ENCODE measurements at places on chromosomes 5 and 9. TPM values are rescaled to one million over a fixed set of nuclear protein-coding genes. Genes with fewer than 3 reads are reported as not detected.
A peak's percentile ranks its signal among the peaks of the same experiment; 100 is the strongest.

GRCh38 chr5:53712327-53712726 is 151.9 kb downstream of the NDUFS4 start:
- no peak for DNase-seq

DNA sequence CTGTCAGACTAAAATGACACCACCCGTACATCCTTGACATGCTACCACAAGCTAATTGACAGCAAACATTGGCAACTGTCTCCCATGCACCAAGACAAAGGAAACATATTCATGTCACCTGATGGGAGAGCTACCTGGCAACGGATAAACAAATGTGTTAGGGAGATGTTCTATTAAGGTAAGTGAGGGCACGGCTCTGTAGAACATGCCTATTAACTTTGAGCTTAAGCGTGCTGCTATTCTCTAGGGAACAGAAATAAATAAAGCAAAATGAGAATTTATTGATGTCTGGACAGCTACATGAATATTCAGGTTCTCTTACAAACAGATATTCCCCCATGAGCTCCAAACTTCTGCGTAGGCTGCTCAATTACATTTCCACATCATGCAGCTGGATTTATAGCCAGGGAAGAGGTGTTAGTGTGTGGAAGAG is 361.4 kb upstream of the RFX3 start:
- DNase-seq: no peak

- no peak for DNase-seq
Measured at GRCh38 chr5:39518516-39518915, 93.7 kb upstream of the DAB2 start.

DNA sequence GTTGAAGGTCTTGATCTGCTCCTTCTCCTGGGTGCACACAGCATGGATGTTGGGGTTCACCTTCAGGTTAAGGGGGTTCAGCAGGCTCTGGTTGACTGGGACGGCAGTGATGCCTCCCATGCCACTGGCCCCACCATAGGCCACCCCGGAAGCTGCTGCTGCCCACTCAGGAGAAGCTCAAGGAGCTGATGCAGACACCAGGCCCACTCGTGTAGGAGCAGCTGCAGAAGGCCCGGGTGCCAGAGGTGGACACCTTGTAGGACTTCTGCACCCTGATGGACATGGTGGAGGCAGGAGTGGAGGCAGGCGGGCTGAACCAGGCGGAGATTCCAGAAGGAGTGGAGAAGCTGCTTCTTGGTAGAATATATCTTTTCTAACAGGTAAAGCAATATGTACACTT is 171.2 kb downstream of the PPP2R2B start:
- no peak for DNase-seq

- DNase-seq: peak; percentile 55
Measured at GRCh38 chr5:108642170-108642906, 105.4 kb upstream of the FER start.

DNA sequence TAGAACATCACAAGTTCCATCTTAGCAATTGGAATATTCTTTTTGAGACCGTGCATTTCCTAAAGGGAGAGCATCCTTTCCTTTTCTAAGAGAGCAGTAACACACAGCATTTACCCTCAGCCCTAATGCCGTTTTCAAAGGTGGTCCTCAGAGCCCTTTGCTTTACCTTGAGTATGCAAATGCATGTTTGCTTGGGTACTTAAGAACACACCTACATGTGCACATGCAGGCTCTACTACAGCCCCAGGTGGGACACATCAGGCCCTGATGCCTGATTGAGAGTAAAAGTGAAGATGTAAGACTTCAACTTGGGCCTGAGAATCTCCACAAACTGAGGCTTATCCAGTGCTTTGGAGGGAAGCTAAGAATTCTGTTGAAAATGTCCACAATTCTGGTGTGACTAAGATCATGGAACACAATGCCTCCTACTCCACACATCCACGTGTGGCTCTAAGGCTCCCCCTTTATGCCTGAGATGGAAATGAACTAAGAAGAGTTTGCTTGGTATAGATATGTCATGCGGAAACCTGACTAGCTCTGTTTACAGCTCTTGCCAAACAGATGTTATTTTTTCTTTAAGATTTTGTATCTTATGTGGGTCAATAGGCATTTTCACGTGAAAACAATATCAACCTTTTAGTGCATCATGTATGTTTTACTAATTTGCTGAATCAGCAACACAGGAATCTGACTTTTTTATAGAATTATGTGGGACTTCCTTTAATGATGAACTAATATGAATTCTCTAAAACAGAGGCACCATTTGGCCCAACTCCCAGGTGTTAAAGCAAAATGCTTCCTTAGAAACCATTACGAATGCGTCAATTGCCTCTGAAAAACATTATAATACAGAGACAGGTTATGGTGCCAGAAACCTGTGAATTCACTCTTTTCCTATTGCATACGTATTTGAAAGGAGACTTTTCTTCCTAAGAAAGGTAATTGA is 48.9 kb upstream of the SLC2A8 start:
- DNase-seq: peak; percentile 16

- DNase-seq: no peak
Measured at GRCh38 chr9:122788831-122789230, at the start of gene OR5C1. Gene OR5C1, plus strand, starts transcription at chr9:122788933. Its CDS starts 0 bp downstream, at chr9:122788933.

GRCh38 chr5:65970481-65971367 is 44.3 kb downstream of the ERBIN start:
- no peak for DNase-seq

DNA sequence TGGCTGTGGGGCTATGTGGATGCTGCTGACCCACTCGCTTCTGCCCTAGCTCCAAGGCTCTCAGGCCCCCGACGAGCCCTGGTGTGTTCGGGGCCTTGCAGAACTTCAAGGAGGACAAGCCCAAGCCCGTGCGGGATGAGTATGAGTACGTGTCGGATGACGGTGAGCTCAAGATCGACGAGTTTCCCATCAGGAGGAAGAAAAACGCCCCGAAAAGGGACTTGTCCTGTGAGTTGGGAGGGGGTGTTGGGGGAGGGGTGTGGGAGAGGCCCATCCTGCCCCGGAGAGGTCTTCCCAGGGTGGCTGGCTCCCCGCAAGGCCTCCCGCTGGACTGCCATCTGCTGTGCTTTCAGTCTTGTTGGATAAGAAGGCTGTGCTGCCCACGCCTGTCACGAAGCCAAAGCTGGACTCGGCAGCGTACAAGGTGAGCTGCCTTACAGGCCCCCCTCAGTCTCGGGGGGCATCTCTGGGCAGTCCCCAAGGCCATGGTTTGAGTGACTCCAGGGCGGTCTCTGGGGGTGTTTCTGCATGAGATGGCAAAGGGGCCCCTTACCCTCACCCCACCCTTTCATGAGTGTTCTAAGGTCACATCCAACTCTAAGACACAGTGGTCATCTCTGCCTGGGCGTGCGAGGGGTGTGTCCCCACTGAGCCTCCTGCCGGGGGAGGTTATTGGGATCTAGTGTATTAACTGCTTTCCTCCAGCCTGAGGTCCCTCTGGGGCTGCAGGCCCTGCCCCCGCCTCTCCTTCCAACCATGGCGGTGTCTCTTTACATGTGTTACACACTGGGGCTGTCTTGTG is 89.5 kb downstream of the PHF2 start:
- no peak for DNase-seq

DNA sequence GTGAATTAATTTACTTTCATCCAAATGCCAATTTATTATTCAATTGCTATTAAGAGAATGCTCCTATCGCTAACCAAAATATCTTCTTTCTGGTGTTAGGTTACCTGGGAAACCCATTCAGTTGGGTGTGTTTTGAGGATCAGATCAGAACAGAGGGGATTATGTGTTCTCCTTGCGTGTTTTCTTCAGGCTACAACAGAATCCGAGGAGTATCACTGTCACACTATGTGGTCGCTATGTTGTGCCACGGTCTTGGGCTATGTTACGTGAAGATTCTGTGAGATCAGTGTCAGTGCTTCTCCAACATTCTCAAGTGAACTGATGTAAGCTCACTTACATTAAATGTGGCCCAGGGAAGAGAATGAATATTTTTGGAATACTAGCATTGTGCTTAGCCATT is 39.0 kb downstream of the ADCY2 start:
- DNase-seq: no peak

Gene FAM169A
- 3.9 TPM for total RNA-seq

Gene ARL14EPL
- 0.37 TPM for total RNA-seq

Gene SMIM32
- total RNA-seq: not detected

Gene FAM219A
- total RNA-seq: 15.6 TPM

Gene LRRC19
- total RNA-seq: not detected
